Breast epithelium (tissue), 4 donors: ENCODE measurements at places on chromosomes 6 and 20. TPM values are rescaled to one million over a fixed set of nuclear protein-coding genes. Genes with fewer than 3 reads are reported as not detected.

IBTK gene
- total RNA-seq: 33.4 TPM

HMGCLL1 gene
- 2.6 TPM for total RNA-seq

LRRC73 gene
- total RNA-seq: not detected

RIPPLY2 gene
- not detected for total RNA-seq

CDH26 gene
- total RNA-seq: 3.1 TPM
